Astrocyte (in vitro differentiated cells and primary cell): ENCODE measurements at places on chromosomes 5 and 9.

- H3K4me3 ChIP-seq: no peak overlapping the region
- no peaks in the 10 kb centered on the region for H3K27me3 ChIP-seq
- H3K36me3 ChIP-seq: no peaks in the 10 kb centered on the region
- H3K4me1 ChIP-seq: no peaks in the 10 kb centered on the region
- H3K27ac ChIP-seq: no peak overlapping the region
- DNase-seq: peak; percentile 26
Measured at GRCh38 chr9:82553654-82554366, 509.1 kb downstream of the RASEF start.

GRCh38 chr9:13395156-13395555 is 115.7 kb upstream of the MPDZ start:
- no peak overlapping the region for H3K27ac ChIP-seq
- peak; percentile 9 for DNase-seq
- H3K4me3 ChIP-seq: no peak overlapping the region
- H3K27me3 ChIP-seq: no peaks in the 10 kb centered on the region
- no peaks in the 10 kb centered on the region for H3K4me1 ChIP-seq
- H3K36me3 ChIP-seq: no peaks in the 10 kb centered on the region

GRCh38 chr5:163434401-163434866 is 3.0 kb upstream of the CCNG1 start:
- H3K27ac ChIP-seq: peak overlapping the region; percentile 14
- H3K36me3 ChIP-seq: peaks cover under 1% of the 10 kb centered on the region
- H3K4me3 ChIP-seq: no peak overlapping the region
- H3K27me3 ChIP-seq: no peaks in the 10 kb centered on the region
- DNase-seq: peak; percentile 70

DNA sequence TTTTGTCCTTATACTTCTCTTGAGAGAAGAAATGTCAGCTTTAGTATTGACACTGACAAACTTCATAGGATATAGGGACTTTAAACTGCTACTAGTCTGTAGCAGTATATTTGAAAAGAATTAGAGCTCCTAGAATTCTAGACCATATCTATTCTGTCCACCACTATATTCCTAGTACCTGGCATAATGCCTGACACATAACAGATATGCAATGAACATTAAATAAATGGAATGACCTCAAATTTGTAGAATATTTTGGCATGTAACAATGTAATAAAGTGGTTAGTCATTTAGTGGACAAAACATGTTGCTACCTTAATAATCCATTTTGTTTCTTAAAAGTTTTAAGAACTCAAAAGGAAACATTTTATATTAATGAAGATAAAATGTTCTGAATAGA is 57.5 kb downstream of the HOMER1 start:
- DNase-seq: no peak
- H3K27ac ChIP-seq: no peak overlapping the region
- H3K27me3 ChIP-seq: no peaks in the 10 kb centered on the region
- H3K4me1 ChIP-seq: no peaks in the 10 kb centered on the region

- no peak overlapping the region for H3K27ac ChIP-seq
- no peaks in the 10 kb centered on the region for H3K4me1 ChIP-seq
- H3K4me3 ChIP-seq: no peak overlapping the region
- no peaks in the 10 kb centered on the region for H3K36me3 ChIP-seq
Measured at GRCh38 chr9:5288591-5288990, 15.9 kb downstream of the RLN2 start.

DNA sequence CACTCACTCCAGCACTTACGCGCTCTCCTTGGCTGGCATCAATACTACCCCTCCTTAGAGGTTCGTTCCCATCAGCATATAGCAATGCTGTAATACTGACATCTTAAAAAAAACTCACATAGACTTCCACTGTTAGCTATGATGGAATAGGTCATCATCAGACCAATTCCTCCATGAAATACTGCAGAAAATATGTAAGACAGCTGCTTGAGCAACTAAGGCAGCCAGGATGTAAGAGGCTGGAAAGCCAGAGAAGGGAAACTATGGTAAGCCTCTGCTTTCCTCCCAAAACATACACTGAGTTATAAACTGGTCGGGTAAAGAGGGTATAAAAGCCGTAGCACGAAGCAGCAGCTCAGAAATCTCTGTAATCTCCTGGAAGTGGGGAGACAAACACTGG is 33.5 kb downstream of the AUH start:
- no peaks in the 10 kb centered on the region for H3K36me3 ChIP-seq
- H3K4me1 ChIP-seq: no peaks in the 10 kb centered on the region
- no peak for DNase-seq
- H3K27me3 ChIP-seq: no peaks in the 10 kb centered on the region
- H3K4me3 ChIP-seq: no peak overlapping the region

- DNase-seq: no peak
- no peaks in the 10 kb centered on the region for H3K36me3 ChIP-seq
- H3K27ac ChIP-seq: no peak overlapping the region
- H3K27me3 ChIP-seq: no peaks in the 10 kb centered on the region
- H3K4me3 ChIP-seq: peak overlapping the region; percentile 76
- peaks cover 20% of the 10 kb centered on the region for H3K4me1 ChIP-seq
Measured at GRCh38 chr9:137128158-137128861, 10.6 kb upstream of the GRIN1 start.

DNA sequence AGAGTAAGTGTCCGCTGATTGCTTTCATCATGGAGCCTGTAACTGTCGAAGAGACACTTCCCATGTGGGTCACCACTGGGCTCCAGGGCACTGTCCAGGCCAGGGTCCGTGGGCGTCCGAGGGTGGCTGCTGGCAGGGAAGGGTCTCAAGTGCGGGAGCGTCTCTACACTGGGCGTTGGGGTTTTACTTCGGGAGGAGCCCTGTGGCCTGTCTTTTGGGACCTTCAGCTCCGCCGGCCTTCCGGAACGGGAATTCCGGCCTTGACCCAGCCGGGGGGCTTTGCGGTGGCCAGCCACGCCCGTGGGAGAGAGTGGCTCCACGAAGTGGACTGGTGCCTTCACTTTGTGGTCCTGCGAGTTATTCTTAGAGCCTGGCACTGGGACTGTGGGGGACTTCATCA is 86.2 kb downstream of the CAMSAP1 start:
- H3K27ac ChIP-seq: no peak overlapping the region
- no peaks in the 10 kb centered on the region for H3K27me3 ChIP-seq
- H3K36me3 ChIP-seq: peaks cover 25% of the 10 kb centered on the region
- no peaks in the 10 kb centered on the region for H3K4me1 ChIP-seq
- no peak overlapping the region for H3K4me3 ChIP-seq
- DNase-seq: no peak

DNA sequence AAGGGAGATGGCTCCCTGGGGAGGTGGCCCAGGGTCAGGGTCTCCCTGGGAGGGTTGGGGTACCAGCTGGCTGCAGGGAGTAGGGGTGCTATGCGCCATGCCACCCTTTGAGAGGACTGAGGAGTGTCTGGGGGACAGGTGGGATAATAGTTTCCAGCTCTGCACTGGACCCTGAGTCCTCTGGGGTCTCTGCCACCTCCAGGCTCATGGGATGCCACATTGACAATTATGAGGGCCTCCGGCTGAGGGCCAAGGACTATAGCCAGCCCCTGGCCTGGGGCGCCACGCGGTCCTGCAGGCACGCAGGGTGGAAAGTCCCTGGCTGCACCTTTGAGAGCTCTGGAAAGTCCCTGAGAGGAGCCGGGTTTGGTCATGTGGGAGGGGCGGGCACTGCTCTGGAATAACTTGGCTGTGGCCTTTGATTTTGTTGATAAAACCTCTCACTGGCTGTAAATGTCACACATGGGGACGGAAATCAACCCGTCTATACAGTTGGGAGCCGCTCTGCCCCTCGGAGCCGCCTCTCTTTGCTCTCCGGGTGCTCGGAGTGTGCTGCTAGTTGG is 16.0 kb downstream of the TRAF2 start:
- H3K27ac ChIP-seq: peak overlapping the region; percentile 72
- H3K36me3 ChIP-seq: peaks cover 4% of the 10 kb centered on the region
- H3K4me1 ChIP-seq: peaks cover 17% of the 10 kb centered on the region
- H3K4me3 ChIP-seq: no peak overlapping the region
- peak; percentile 74 for DNase-seq

DNA sequence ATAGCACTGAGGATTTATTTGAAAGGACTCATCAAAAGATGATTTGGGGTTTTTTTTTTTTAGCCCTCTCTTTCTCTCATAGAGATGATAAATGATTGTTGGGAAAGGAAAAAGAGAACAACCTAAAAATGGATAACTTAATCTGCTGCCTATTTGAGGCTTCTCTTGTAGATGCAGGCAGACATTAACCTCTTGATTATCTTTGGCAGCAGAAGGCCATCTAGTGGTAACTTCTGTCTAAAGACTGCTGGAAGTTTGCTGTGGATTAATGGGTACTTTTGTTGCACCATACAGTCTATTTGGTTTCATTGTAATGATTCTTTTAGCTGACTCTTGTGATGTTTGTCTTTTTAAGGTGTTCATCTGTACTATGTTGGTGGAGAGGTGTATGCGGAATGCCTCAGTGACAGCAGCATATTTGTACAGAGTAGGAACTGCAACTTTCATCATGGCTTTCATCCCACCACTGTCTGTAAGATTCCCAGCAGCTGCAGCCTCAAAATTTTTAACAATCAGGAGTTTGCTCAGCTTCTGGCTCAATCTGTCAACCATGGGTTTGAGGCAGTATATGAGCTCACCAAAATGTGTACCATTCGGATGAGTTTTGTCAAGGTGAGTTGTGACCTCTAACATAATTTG is 18.8 kb downstream of the SMIM32 start:
- H3K27ac ChIP-seq: no peak overlapping the region
- no peak overlapping the region for H3K4me3 ChIP-seq
- H3K27me3 ChIP-seq: no peaks in the 10 kb centered on the region

- no peaks in the 10 kb centered on the region for H3K36me3 ChIP-seq
- no peaks in the 10 kb centered on the region for H3K27me3 ChIP-seq
- peak overlapping the region; percentile 72 for H3K4me3 ChIP-seq
- H3K4me1 ChIP-seq: peaks cover 22% of the 10 kb centered on the region
- peak overlapping the region; percentile 98 for H3K27ac ChIP-seq
- DNase-seq: no peak
Measured at GRCh38 chr5:173919443-173919842, 31.3 kb downstream of the CPEB4 start.

DNA sequence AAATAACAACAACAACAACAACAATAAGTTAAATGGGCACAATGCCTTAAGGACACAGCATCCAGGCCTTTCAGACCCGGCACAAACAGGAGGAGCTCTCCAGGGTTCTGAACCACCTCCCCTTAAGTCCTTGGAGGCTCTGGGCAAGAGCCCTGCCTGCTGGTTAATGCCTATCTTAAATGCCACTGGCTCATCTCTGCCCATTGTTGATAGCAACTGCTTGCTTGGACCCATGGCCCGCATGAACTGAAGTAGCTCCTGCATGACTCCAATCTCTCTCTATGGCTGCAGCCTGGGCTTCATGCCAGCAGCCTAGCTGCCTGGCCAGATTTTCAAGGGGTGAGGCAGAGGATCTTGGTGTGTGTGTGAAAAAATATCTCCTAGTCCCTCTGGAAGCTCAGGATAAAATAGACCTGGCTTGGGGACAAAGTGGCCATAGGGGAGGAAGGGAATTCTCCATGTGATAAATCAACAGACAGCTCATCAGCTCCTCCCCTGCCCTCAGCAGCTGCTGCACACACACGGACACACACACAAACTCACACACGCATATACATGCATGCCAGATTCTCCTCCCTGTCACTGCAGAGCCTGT is 27.4 kb downstream of the FAM219A start:
- no peaks in the 10 kb centered on the region for H3K36me3 ChIP-seq
- no peaks in the 10 kb centered on the region for H3K4me1 ChIP-seq
- no peak overlapping the region for H3K4me3 ChIP-seq
- no peaks in the 10 kb centered on the region for H3K27me3 ChIP-seq

GRCh38 chr5:76256116-76256889 is 146.8 kb upstream of the IQGAP2 start:
- peak; percentile 39 for DNase-seq
- H3K36me3 ChIP-seq: no peaks in the 10 kb centered on the region
- H3K4me1 ChIP-seq: no peaks in the 10 kb centered on the region
- H3K27me3 ChIP-seq: no peaks in the 10 kb centered on the region

- H3K27me3 ChIP-seq: no peaks in the 10 kb centered on the region
- no peaks in the 10 kb centered on the region for H3K36me3 ChIP-seq
- no peak overlapping the region for H3K27ac ChIP-seq
- no peak overlapping the region for H3K4me3 ChIP-seq
- no peaks in the 10 kb centered on the region for H3K4me1 ChIP-seq
Measured at GRCh38 chr9:106575823-106576222, 287.1 kb upstream of the ZNF462 start.

DNA sequence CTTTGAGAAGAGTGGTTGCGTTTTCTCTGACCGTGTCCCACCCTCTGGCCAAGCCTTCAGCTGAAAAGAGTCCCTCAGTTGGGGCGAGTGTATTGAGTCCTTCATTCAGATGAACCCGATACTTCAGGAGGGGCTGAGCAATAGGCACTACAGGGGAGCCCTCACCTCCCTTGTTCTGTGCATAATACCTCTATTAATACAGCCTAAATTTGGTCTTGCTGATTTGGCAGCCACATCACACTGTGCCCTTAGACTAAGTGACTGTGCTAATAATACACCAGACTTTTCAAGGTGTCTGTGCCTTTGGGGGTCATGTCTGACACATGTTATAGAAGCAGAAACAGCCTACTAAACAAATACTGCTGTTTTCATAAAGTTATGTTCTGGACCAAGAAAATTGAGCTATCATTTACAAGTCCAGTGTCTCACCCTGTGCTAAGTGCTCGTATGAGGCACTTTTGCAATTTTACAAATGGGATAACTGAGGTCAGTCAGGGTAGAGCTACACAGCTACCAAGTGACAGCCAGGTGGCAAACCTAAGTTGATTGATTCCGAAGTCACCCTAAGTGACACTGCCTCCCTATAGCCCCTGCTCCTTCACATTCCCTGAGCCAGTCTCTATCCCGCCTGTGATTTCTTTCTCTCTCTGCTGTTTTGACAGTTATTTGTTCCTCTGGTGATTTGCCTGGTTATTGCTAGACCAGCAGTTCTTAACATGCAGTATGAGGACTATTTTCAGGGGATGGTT is 56.0 kb downstream of the RAD23B start:
- DNase-seq: no peak
- peaks cover 23% of the 10 kb centered on the region for H3K36me3 ChIP-seq
- no peak overlapping the region for H3K4me3 ChIP-seq
- H3K27ac ChIP-seq: no peak overlapping the region

DNA sequence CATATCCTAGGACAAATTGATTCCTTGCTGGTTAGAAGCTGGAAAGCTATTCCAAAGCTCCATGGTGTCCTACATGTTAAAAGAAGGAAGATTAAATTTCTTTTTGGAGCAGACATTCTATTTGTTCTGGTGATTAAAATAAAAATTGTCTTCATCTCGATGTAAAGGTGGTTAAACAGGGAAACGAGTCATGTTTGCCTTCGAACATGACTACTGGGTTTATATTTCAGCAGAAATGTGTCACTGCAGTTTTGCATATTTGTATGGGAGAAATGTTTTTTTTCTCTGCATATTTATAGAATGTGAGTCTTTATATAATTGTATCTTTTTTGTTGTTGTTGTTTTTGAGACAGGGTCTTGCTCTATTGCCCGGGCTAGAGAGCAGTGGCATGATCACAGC is 36.4 kb downstream of the ADAMTS12 start:
- no peak for DNase-seq
- peak overlapping the region; percentile 11 for H3K4me3 ChIP-seq
- no peaks in the 10 kb centered on the region for H3K36me3 ChIP-seq
- H3K27me3 ChIP-seq: no peaks in the 10 kb centered on the region
- H3K4me1 ChIP-seq: peaks cover 62% of the 10 kb centered on the region
